RPMI7951 (cell line): ENCODE measurements at places on chromosomes 1 and 21.

GRCh38 chr1:8844501-8845006, 27.1 kb upstream of the RERE start:
- DNase-seq, result peak; percentile 88

GRCh38 chr1:16971341-16972188, 8.9 kb downstream of the MFAP2 start:
- DNase-seq, result no peak

- DNase-seq, result no peak
Observed at GRCh38 chr1:2408859-2409276, 3.5 kb downstream of the PEX10 start.

- DNase-seq, result no peak
Observed at GRCh38 chr1:228312136-228312764, 94.4 kb downstream of the TRIM11 start.

DNA sequence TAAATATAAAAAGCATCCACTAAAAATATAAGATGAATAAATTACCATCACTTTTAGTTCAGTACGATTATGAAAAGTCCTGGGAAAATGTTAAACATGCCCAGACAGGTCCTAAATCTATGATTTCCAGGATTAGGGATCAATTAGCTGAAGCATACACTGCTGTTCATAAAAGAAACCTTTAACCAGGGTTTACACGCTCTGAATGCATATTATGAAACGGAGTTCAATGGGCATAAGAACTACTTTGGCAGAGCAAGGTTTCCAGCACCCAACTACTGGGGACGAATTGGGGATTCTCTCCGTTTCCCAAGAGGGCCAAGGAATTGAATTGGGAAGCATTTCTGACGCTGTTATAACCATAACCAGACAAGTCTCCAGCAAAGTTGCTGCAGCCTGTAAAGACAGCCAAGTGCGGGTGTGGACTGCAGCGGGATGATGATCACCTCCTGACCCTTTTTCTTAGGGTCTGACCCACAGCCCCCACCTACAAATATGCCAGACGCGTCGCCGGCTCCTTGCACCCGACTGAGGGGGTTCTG, 1.6 kb downstream of the SLC30A1 start:
- DNase-seq, result no peak

DNA sequence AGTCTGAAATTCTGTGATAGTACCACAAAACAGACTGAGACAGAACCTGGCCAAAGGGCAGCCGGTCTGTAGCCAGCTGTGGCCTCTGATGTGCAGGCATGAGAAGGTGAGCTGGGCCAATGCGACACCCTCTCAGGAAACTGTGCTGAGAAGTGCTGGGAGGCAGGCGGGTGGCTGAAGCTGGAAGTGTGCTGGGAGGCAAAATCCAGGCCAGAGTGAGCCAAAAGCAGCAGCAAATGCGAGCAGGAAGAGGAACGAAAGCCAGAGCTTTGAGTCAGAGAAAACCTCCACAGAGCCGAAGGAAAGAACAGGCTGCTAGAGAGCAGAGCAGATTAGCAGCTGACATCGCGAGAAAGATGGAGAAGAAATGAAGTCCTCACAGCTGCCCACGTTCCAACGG, 10.2 kb upstream of the ATP13A2 start:
- no peak for DNase-seq

- peak; percentile 69 for DNase-seq
Observed at GRCh38 chr1:27349784-27350662, 8.2 kb downstream of the SYTL1 start.

- DNase-seq, result no peak
Observed at GRCh38 chr1:181131255-181131941, 42.9 kb downstream of the IER5 start.

DNA sequence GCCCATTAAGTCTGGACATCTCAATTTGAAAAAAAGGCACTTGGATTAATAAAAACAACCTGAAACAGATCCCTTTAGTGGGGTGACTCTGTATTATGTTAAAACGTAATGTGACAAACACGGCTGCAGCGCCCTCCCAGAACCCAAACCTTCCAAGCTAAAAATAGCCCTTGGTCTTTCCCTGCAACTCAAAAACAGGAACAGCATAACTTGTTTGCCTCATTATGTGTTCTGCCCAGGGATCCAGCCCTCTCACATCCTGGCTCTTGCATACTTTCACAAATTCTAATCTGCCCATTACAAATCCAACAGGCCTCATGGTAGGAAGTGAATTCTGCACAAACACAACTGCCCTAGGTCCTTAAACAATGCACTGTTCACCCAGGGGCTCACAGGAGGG, 94.7 kb upstream of the GADD45A start:
- no peak for DNase-seq

- DNase-seq, result no peak
Observed at GRCh38 chr1:10677491-10678391, 118.7 kb downstream of the CASZ1 start.

DNA sequence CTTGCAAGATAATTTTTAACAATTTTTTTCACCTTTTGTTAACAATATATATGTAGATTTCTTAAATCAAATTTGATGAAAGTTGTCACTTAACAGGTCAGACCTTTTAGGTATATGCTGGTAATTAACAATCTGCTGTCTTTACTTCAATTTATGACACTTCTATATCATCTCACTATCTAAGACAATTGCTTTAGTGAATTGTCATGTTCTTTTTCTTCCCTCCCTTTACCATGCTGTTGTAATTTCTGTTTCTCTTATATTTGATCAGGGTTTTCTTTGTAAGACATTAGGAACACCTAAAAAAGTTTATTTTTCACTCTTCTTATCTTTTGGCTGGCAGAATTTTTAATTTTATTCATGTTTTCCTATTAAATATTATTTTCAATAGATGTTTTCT, 2.0 kb downstream of the IFI16 start:
- no peak for DNase-seq

DNA sequence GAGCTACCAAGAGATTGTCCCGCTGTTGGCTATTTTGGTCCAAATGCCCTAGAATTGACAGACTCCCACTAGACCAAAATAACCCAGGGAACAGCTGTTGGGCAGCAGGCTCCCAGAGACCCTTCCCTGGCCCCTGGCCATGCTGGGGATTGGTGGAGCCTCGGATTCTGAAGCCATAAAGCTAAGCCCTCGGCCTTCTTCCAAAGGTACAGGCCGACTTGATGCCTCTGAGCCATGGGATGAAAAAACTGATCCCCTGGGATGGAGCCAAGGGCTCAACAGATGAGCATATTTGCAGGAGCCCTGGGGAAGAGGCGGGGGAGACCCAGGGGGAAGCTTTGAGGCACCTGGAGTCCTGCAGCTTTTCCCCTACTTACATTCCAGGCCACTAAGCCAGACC, 1.0 kb upstream of the LRRC38 start:
- DNase-seq, result no peak

- peak; percentile 12 for DNase-seq
Observed at GRCh38 chr1:76075877-76076276, 1.3 kb downstream of the ST6GALNAC3 start.

GRCh38 chr21:43613755-43614638, 45.3 kb downstream of the HSF2BP start:
- DNase-seq, result peak; percentile 86

GRCh38 chr1:175146529-175147213, 45.9 kb downstream of the KIAA0040 start:
- peak; percentile 49 for DNase-seq

DNA sequence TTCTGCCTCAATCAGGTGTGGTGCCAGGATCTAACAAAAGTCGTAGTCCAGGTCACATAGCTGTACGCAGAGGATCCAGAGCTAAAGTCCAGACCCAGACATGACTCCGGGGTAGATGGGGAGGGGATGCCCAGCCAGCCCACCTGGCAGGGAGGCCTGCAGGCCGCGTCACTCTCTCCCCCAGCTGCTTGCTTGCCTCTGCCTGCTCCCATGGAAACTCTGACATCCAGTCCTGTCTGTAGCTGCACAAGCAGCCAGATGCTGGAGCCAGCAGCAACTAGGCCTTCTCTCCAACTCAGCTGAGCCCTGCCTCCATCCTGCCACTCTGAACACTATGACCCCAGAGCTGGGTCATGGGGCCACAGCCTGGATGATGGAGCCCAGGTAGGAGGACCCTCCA, 8.1 kb downstream of the COL8A2 start:
- no peak for DNase-seq
